ENCODE measurements at places on chromosomes 2 and 18. TPM values are rescaled to one million over a fixed set of nuclear protein-coding genes. Genes with fewer than 3 reads are reported as not detected.
A peak's percentile ranks its signal among the peaks of the same experiment; 100 is the strongest.

DNA sequence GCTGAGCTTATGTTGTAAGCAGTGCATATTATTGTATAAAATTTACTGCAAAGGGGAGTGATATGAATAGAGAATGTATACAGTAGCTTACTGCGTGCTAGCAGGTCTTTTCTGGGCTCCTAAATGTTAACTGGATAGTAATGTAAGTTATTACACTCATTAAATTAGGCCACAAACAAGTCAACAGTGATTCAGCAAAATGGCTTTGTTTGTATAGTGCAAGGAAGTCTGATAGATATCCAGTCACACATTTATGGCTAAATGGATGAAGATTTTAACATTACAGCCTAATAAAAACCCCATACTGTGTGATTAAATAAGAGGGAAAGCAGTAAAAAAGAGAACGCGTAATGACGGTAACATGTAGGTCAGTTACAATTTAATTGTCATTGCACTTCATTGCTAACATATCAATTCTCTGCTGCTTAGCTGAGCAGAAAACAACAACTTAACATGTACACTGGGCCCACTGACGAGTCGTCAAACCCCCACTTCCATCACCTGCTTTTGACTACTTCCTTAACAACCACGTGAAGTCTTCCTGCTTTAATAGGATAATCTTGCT is 665.0 kb upstream of the FANCL start:
- H3K4me3 ChIP-seq: no peak overlapping the region
- no peak overlapping the region for H3K27ac ChIP-seq
- H3K27me3 ChIP-seq: no peaks in the 10 kb centered on the region
- no peaks in the 10 kb centered on the region for H3K4me1 ChIP-seq
- no peaks in the 10 kb centered on the region for H3K36me3 ChIP-seq

DNA sequence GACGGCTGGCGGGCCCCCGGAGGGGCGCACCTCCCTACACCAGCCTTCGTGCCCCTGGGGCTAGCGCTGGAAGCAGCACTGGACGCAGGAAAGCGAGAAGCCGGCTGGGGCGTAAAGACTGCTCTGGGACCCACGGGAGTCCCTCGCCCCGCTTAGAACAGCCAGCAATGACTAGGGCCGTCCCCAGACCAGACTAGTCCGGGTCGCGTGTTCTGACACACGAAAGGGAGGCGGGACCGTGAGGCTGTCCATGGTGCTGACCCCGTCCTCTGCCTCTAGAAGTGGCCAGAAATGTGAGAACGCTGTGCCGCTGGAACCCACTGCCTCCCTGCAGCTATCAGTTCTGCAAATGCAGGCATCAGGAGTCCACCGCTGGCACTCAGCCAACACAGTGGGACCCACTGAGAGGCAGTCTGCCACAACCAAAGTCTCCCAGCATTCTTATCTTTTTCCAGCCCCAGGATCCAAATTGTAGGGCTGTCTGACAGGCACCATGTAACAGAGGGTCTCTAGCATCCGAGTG is at the start of gene UCN:
Gene UCN (minus strand): TSS at position 87 of the 523 bp plus-strand sequence. CDS start 550 bp downstream, outside the sequence.
- H3K4me1 ChIP-seq: peaks cover 5% of the 10 kb centered on the region
- H3K27me3 ChIP-seq: peaks cover 65% of the 10 kb centered on the region
- H3K4me3 ChIP-seq: peak within 1 kb of the TSS; percentile 41
- DNase-seq: peak; percentile 44

- no peak for DNase-seq
- no peak overlapping the region for H3K4me3 ChIP-seq
- no peaks in the 10 kb centered on the region for H3K27me3 ChIP-seq
- H3K36me3 ChIP-seq: no peaks in the 10 kb centered on the region
- H3K27ac ChIP-seq: no peak overlapping the region
These were observed 55.0 kb downstream of the LRP1B start for GRCh38 chr2:142075826-142076225.

DNA sequence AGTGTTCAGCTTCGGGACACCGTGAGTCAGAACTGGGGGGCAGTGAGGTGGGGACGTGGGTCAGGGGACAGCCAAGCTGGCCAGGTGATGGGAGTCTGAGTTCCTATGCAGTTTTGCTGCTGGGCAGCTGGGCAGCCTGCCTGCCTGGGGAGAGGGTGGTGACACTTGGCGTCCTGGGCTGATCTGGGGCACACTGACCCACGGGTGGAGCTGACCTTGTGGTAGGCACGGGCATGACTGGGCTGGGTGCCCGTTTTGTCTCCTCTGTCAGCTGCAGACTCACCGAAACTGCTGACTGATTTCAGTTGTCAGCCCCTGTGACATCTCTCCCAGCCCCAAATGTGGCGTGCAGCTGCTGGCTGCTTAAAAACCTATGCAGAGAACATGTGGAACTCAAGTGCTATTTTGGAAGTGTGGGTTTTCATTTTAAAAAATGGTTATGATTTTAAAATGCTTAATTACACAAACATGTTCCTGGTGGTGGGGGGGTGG is 32.6 kb upstream of the E2F6 start:
- no peaks in the 10 kb centered on the region for H3K27me3 ChIP-seq
- peak overlapping the region; percentile 96 for H3K27ac ChIP-seq
- H3K36me3 ChIP-seq: peaks cover 13% of the 10 kb centered on the region
- H3K4me3 ChIP-seq: peak overlapping the region; percentile 82

- H3K4me1 ChIP-seq: no peaks in the 10 kb centered on the region
- no peaks in the 10 kb centered on the region for H3K27me3 ChIP-seq
- DNase-seq: no peak
- no peaks in the 10 kb centered on the region for H3K36me3 ChIP-seq
- no peak overlapping the region for H3K27ac ChIP-seq
- no peak overlapping the region for H3K4me3 ChIP-seq
These were observed 818 bp upstream of the CCDC141 start for GRCh38 chr2:179050755-179051154.

DNA sequence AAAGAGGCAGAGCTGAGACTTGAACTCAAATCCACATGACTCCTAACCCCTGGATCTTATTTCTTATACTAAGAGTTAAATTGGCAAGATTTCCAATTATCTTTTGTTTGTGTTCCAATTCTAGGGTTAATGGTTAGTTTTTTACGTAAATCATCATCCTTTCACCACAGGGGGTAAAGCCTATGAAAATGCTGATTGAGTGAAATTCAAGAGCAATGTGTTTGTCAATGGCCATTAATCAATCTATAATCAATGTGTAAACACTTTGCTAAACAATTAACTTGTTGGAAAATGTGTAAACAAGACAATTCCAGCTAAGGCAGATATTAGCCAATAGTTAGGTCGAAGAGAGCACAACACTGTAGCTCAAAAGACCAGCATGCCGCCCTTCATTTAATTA is 376.5 kb upstream of the ACVR2A start:
- H3K27ac ChIP-seq: no peak overlapping the region
- peaks cover 2% of the 10 kb centered on the region for H3K27me3 ChIP-seq
- no peak overlapping the region for H3K4me3 ChIP-seq
- no peaks in the 10 kb centered on the region for H3K36me3 ChIP-seq
- H3K4me1 ChIP-seq: peaks cover 19% of the 10 kb centered on the region
- no peak for DNase-seq

DNA sequence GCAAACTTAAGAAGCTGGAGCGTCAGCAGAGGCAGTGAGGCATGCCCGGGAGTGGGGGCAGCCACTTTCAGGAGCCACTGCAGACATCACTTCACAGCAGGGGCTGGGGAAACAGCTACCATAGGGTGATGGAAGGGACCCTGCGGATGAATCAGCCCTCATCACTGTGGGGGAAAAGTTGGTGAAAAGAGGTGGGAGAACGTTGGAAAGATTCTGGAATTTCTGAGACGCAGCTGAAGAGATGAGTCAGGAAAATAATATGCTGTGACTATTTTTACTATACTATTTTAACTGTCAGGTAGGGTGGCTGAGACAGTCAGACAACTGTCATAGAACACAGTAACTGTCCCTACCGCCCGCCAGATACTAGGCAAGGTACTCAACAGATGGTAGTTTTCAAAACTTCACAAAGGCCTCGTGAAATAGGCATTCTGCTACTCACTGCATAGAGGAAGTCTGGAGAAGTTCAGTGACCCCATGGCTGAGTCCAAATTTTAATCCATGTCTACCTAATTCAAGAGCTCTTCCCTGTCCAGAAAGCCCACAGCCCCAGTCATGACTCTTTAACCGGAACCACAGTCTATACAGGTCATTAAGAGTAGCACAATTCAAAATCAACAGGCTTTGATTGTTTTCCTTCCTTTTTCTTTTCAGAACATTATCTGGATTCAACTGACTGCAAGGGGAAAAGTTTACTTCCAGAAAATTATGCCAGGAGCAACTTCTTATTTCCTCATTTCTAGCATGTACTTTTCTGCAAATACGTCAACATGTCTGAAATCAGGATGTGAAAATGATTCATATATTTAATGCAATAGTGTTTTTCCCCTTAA is 39.3 kb upstream of the EPB41L3 start:
- H3K4me1 ChIP-seq: peaks cover 32% of the 10 kb centered on the region
- no peak overlapping the region for H3K4me3 ChIP-seq
- no peak for DNase-seq
- H3K27ac ChIP-seq: peak overlapping the region; percentile 85
- no peaks in the 10 kb centered on the region for H3K27me3 ChIP-seq
- H3K36me3 ChIP-seq: no peaks in the 10 kb centered on the region

DNA sequence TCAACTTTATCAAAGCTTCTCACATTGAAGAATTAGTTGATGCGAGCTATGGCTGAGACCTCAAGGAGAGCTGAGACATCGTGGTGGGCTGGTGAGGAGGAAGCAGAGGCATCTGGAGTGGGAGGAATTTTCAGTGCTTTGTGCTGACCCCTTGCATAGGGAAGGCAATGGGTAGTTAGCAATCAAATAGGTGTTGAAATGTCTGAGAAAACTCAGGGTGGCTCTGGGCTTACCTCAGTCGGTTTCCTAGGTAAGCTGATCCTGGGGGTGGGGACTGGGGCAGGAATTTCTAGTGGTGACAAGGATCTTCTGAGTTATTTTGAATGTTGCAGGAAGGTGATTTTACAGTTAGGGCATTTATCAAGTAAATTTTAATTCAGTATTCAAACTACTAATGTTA is 20.7 kb upstream of the DPP10 start:
- no peak overlapping the region for H3K4me3 ChIP-seq
- H3K4me1 ChIP-seq: no peaks in the 10 kb centered on the region
- peaks cover 6% of the 10 kb centered on the region for H3K27me3 ChIP-seq
- no peaks in the 10 kb centered on the region for H3K36me3 ChIP-seq
- H3K27ac ChIP-seq: no peak overlapping the region
- no peak for DNase-seq

DNA sequence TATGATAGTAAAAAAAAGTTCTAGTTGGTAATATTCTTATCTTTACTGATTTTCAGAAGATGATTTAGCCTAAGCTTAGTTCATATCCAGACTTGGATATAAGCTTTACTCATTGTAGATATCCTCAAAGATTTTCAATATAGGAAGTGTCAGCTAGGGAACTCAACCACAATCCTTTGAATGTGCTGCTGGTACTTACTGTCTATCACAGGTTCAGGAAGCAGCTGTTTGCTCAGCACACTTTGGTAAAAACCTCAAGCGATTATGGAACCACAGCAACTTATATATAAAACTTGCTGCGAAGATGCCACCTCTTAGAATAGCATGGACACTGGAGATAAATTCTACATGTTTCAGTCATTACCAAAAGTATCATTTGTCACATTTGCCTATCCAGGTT is 60.1 kb upstream of the TNFRSF11A start:
- H3K27me3 ChIP-seq: no peaks in the 10 kb centered on the region
- H3K27ac ChIP-seq: no peak overlapping the region
- H3K4me1 ChIP-seq: no peaks in the 10 kb centered on the region
- H3K4me3 ChIP-seq: no peak overlapping the region
- DNase-seq: no peak

- H3K27ac ChIP-seq: no peak overlapping the region
- no peaks in the 10 kb centered on the region for H3K36me3 ChIP-seq
- H3K27me3 ChIP-seq: no peaks in the 10 kb centered on the region
- H3K4me1 ChIP-seq: no peaks in the 10 kb centered on the region
- DNase-seq: no peak
- H3K4me3 ChIP-seq: no peak overlapping the region
These were observed 754.5 kb upstream of the FAM98A start for GRCh38 chr2:34353509-34354113.

DNA sequence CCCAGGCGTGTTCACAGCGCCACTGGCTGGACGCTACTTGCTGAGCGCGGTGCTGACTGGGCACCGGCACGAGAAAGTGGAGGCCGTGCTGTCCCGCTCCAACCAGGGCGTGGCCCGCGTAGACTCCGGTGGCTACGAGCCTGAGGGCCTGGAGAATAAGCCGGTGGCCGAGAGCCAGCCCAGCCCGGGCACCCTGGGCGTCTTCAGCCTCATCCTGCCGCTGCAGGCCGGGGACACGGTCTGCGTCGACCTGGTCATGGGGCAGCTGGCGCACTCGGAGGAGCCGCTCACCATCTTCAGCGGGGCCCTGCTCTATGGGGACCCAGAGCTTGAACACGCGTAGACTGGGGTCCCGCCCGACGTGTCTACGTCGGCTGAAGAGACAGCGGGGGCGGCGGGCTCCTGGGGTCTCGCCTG is 891 bp upstream of the KHK start:
- DNase-seq: peak; percentile 43
- H3K4me1 ChIP-seq: peaks cover 30% of the 10 kb centered on the region
- H3K27me3 ChIP-seq: peaks cover 13% of the 10 kb centered on the region
- no peaks in the 10 kb centered on the region for H3K36me3 ChIP-seq
- no peak overlapping the region for H3K27ac ChIP-seq
- peak overlapping the region; percentile 61 for H3K4me3 ChIP-seq

- no peaks in the 10 kb centered on the region for H3K4me1 ChIP-seq
- no peak overlapping the region for H3K27ac ChIP-seq
- no peak overlapping the region for H3K4me3 ChIP-seq
- no peaks in the 10 kb centered on the region for H3K27me3 ChIP-seq
These were observed 50.3 kb downstream of the DSC3 start for GRCh38 chr18:30992231-30992630.

- H3K4me3 ChIP-seq: no peak overlapping the region
- H3K36me3 ChIP-seq: no peaks in the 10 kb centered on the region
- no peak overlapping the region for H3K27ac ChIP-seq
These were observed 103.3 kb upstream of the ID2 start for GRCh38 chr2:8578335-8579244.

GRCh38 chr2:157625296-157625695 is 3.4 kb downstream of the ACVR1C start:
- DNase-seq: no peak
- peaks cover 83% of the 10 kb centered on the region for H3K27me3 ChIP-seq
- H3K4me3 ChIP-seq: no peak overlapping the region
- no peaks in the 10 kb centered on the region for H3K36me3 ChIP-seq

DNA sequence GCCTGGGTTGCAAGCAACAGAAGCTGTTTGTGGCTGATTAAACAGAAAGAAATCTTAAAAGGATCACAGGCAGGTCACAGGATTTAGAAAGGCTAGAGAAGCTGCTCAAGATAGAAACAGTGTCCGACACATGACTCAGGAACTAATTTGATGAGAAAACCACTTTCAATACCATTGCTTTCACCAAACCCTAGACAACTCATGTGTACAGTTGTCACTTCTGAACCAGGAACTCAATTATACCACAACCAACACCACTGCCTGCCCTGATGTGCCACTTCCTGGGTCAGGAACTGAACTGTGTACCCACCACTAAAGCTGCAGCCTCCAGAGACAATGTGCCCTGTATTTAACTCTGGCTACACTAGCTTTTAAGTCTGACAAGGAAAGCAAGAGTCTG is 56.0 kb downstream of the TMEM247 start:
- peak overlapping the region; percentile 13 for H3K27ac ChIP-seq
- no peak overlapping the region for H3K4me3 ChIP-seq
- no peak for DNase-seq
- peaks cover 15% of the 10 kb centered on the region for H3K4me1 ChIP-seq
- H3K36me3 ChIP-seq: no peaks in the 10 kb centered on the region
- H3K27me3 ChIP-seq: no peaks in the 10 kb centered on the region

- peak overlapping the region; percentile 94 for H3K4me3 ChIP-seq
- no peaks in the 10 kb centered on the region for H3K36me3 ChIP-seq
- H3K27me3 ChIP-seq: no peaks in the 10 kb centered on the region
- peak overlapping the region; percentile 28 for H3K27ac ChIP-seq
These were observed 1.3 kb downstream of the INPP4A start for GRCh38 chr2:98445683-98446581.

The RAB31 gene
- 23.6 TPM for total RNA-seq

The UPP2 gene
- not detected for total RNA-seq

The SKOR2 gene
- total RNA-seq: 1.4 TPM

The AFF3 gene
- total RNA-seq: 20.9 TPM

The SERPINB11 gene
- not detected for total RNA-seq

The TSPYL6 gene
- not detected for total RNA-seq

The NEURL3 gene
- total RNA-seq: not detected
